Smooth muscle cell of trachea (primary cell): ENCODE measurements at places on chromosomes 6 and 20. TPM values are rescaled to one million over a fixed set of nuclear protein-coding genes. Genes with fewer than 3 reads are reported as not detected.

GPR63 gene
- 0.29 and 0.99 TPM in 2 replicates for total RNA-seq

ADTRP gene
- 1.0 and 2.3 TPM in 2 replicates for total RNA-seq

DYNLT2 gene
- 0.99 and 1.5 TPM in 2 replicates for total RNA-seq

FAM184A gene
- 0.29 and 0.50 TPM in 2 replicates for total RNA-seq

MEI4 gene
- not detected in 2 replicates for total RNA-seq

TRIM15 gene
- total RNA-seq, result not detected in 2 replicates

BTN1A1 gene
- not detected in 2 replicates for total RNA-seq

DEFB124 gene
- not detected in 2 replicates for total RNA-seq

ME1 gene
- 26.0 and 36.7 TPM in 2 replicates for total RNA-seq

PRPH2 gene
- total RNA-seq, result 4.2 and 6.5 TPM in 2 replicates

SIRPB2 gene
- not detected in 2 replicates for total RNA-seq

ZC2HC1B gene
- not detected in 2 replicates for total RNA-seq

SLC26A8 gene
- under 0.01 and 0.87 TPM in 2 replicates for total RNA-seq

GNAS-AS1 gene
- 1.2 and 1.3 TPM in 2 replicates for total RNA-seq

SLC32A1 gene
- total RNA-seq, result not detected in 2 replicates

PTCHD4 gene
- 0.15 and 3.5 TPM in 2 replicates for total RNA-seq
